GM23248 (cell line): ENCODE measurements at places on chromosomes 2 and 18. TPM values are rescaled to one million over a fixed set of nuclear protein-coding genes. Genes with fewer than 3 reads are reported as not detected.

DNA sequence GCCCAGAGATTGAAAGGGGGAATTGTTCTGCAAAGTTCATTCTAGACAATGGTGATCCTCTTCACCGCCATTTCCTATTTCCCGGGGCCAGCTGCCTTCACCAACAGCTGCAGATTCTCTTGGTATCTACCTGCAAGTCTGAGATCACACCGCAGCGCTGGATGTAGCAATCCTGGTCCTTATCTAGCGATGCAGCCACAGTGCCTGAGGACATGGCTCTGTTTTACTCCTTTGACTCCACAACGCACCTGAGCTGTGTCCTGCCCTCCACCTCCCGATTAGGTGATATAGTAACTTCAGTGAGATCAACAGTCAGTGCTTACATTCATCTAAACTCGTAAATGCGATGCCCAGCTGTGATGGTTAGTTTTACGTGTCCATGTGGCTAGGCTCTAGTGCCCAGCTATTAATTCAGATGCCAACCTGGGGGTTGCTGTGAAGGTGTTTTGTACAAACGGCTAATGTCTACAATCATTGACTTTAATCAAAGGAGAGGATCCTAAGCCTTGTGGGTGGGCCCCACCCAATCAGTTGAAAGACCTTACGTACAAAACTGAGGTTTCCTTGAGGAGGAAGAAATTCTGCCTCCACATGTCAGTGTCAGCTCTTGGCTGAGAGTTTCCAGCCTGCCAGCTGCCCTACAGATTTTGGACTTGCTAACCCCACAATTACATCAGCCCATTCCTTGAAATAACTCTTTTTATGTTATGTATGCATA lies 189.8 kb downstream of the SH3BP4 start:
- no peak for DNase-seq

DNA sequence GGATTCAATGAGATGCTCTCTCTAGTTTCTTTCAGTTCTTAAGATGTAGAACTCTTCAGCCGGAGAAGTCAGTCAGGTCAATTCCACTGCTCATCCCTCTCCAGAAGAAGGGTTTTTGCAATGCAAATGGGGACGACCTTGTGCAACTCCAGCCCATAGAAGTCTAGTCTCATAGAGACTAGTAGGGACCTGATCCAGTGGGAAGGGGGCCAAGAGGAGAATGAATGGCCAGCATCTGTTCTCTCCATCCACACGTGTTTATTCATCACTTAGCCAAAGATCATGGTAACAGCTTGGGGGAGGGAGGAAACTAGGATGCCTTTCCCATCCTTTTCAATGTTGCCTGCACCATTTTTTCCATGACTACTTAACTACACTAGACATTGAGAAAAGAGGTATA lies 120.2 kb downstream of the LAMA3 start:
- DNase-seq = no peak

DNA sequence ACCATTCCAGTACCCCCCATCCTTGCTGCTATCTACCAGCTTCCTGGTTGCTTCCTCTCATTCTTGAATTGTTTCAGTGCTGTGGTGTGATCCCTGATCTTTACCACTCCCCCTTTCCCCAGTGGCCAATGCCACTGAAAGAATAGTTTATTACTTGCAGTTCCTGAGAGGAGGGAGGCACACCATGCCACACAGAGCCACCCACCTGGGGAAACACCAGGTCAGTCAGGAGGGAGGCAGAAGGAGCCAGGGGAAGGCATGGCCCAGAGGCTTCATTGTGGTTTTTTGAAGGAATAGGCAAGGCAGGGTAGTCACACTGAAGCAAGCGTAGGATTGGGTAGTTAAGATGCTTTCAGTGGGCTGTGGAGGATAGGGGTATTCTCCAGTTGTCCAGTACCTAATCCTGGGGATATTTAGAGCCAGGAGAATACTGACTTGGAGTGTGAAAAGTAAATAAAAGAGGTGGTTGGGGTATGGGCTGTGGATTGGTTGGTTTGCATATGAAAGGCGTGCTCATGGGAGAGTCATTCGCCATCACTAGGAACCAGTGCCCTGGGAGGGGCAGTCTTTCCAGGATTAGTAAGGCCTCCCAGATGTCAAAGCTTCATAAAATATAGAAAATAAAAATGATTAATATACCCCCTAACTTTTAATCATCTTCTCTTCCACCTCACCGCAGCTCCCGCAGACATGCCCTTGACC lies 6.7 kb upstream of the TMEM177 start:
- no peak for DNase-seq

Gene PRSS56
- not detected in 2 replicates for total RNA-seq

GRCh38 chr2:225309516-225309915 lies 90.0 kb upstream of the NYAP2 start:
- DNase-seq = no peak

- DNase-seq = peak; percentile 51
These were observed 5.6 kb downstream of the TUBB6 start for GRCh38 chr18:12313530-12314245.

DNA sequence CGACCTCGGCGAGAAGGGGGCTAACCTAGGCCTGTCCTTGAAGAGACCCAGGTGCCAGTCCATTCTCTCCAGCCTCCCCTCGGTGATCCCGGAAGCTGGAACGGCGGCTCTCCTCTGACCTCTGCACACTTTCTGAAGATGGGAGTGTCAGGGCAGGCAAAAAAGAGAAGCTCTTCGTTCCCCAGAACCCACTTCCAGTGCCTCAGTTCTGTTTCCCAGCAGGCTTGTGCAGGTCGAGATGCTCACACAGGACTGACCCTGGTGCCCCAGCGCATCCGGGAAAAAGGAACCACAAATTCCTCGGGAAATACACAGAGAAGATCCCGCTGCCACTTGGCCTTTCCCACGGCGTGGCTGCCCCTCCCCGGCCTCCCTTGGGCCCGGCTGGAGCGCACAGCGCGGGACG lies 681 bp upstream of the PTPN18 start:
- DNase-seq = peak; percentile 30

Gene SH3BP4
- total RNA-seq = 96.0 and 100 TPM in 2 replicates

DNA sequence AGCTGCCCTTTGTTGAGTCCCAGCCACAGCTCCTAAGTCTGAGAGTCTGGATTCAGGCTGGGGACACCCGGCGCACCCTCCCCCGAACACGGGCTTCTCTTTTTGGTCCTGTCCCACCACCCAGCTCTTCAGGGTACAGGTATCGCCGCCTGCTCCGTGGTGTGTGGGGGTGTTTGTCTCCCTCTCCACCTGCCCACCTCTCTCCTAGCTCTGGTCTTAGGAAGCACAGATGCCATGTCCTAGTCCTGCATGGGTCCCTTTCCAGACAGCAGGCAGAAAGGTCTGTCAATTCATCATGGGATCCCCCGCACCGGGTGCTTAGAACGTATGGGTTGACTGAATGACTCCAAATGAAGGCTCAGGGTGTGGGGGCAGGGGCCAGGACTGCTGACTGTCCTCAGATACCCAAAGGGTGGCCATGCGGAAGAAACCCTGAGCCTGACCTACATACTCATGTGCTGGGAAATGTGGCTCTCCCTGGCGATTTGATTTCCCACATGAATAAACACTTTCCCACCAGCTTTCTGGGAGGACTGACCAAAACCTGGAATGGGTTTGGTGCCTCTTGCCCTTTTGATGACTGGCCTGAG lies 156.8 kb downstream of the CELF4 start:
- DNase-seq = no peak

Gene CNGA3
- under 0.01 and 0.51 TPM in 2 replicates for total RNA-seq

DNA sequence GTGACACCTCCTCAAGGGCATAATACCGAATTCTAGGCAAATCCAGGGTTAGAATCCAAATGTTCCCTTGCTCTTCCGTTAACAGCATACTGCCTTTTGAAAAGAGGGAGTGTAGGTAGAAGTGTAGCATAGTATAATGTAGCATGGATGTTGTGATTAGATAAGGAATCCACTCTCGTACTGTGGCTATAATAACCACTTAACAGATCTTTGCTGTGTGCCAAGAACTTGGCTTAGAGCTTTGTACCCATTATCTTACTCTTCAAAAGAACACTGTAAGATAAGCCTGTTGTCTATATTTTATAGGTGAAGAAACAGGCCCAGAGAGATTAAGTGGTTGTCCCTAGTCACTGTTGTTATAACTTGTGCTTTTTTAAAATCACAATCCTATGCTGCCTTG lies 24.2 kb downstream of the WDR75 start:
- DNase-seq = no peak

DNA sequence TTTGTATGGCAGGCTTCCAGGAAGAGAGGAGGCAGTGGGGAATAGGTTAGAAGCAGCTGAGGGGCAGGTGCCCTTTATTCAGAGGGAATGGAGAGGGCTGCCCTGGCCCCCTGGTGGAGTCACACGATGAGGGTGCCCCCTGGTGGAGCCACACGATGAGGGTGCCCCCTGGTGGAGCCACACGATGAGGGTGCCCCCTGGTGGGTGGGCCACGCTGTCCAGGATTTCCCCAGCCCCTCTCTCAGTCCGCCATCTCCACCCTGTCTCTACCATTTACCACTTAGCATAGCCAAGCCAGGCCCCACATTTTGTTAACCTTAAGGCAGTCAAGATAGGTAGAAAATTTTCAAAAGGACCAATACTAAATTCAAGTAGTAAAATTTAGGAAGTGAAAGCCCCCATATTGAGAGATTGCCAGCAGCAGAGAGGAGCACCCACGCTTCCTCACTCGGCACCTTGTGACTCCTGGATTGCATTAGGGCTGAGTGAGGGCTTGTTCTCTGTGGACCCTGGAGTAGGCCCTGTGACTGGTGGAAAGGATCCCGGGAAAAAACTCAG lies 10.4 kb upstream of the FAM228A start:
- DNase-seq = peak; percentile 23

- DNase-seq = peak; percentile 8
These were observed 234.7 kb downstream of the HRH4 start for GRCh38 chr18:24695168-24695567.

DNA sequence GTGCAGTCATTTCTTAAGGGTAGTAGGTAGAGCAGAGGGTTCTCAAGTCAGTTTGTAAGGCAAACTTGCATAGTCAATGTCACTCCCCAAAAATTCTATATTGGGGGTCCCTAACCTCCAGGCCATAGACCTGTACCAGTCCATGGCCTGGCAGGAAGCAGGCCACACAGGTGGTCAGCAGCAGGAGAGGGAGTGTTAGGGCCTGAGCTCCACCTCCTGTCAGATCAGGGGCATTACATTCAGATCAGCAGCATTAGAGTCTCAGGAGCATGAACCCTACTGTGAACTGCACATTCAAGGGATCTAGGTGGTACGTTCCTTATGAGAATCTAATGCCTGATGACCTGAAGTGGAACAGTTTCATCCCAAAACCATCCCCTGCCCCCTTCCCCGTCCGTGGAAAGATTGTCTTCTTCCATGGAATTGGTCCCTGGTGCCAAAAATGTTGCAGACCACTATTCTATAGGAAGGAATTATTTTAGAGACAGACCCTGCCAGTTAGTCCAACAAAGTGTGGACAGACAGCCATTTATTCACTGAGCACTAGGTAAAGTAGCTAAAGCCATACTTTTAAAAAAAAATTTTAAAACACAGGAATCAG lies 6.7 kb downstream of the COA5 start:
- peak; percentile 56 for DNase-seq

DNA sequence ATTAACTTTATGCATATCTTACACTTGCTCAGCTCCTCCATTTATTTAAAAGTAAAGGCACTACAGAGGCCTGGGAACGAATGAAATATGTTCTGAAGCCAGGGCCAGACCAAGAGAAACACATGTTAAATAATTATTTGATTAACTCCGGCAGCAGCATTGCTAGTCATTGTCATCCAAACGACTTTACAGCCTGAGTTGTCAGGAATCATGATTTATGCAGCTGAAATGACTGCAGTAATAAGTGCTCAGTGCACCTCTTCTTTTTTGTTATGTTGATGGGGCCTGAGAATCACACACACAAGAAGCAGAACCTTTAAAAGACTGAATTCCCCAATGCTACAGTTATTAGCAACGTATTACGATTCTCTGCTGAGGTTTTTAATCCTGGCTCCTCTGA lies 58.9 kb downstream of the EPHA4 start:
- DNase-seq = no peak

DNA sequence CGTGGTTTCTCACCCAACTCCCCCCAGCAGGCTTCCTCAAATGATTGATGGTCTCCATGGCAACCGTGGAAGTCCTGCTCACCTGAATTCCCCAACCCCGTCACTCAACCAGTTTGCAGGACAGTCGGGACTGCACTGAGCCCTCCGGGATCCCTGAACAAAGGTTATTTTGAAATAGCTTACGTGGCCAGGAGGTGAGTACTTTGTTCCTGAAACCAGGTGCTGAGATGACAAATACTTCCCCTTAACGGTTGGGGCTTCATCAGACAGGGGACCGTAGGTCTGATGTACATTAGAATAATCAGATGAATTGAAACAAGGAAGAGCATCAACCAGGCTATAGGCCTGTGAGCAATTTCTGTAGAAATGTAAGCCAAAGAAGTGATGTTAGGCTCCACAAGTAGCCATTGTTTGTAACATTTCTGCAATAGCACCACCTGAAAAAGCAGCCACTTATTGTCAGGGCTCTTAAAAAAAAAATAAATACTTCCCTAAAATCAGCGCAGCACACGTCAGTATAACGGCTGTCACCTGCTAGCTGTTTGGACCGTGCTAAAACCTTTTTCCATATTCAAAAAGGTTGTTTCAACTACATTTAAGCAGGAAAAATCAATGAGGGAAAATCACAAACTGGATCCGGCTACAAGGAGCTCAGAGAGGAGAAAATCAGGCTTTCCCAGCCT lies 206.4 kb upstream of the ID2 start:
- DNase-seq = no peak

- no peak for DNase-seq
These were observed 13.1 kb upstream of the CCNYL1 start for GRCh38 chr2:207698301-207698700.
